Body of pancreas (tissue), 4 donors: ENCODE measurements at places on chromosomes 13 and 19. TPM values are rescaled to one million over a fixed set of nuclear protein-coding genes. Genes with fewer than 3 reads are reported as not detected.
A peak's percentile ranks its signal among the peaks of the same experiment; 100 is the strongest.

CEBPA gene
- total RNA-seq: 12.5 TPM

TUBB4A gene
- total RNA-seq: 3.4 TPM

TMEM272 gene
- not detected for total RNA-seq

IFI30 gene
- 30.3 TPM for total RNA-seq

CD70 gene
- total RNA-seq: not detected

NRTN gene
- total RNA-seq: 70.9 TPM

SHANK1 gene
- 2.3 TPM for total RNA-seq

KCTD4 gene
- not detected for total RNA-seq

OR7C2 gene
- total RNA-seq: not detected

NCR1 gene
- total RNA-seq: not detected

SCEL gene
- total RNA-seq: not detected

NLRP4 gene
- total RNA-seq: not detected

DNA sequence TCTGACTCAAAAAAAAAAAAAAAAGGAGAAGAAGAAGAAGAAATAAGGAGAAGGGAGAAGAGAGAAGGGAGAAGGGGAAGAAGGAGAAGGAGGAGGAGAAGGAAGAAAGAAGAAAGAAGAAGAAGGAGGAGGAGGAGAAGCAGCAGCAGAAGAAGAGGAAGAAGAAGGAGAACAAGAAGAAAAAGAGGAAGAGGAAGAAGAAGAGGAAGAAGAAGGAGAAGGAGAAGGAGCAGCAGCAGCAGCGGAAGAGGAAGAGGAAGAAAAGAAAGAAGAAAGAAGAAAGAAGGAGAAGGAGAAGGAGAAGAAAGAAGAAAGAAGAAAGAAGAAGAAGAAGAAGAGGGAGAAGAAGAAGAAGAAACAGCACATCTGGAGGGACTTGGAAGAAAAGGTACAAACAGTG lies 4.1 kb upstream of the CNN1 start:
- no peak overlapping the region for H3K4me3 ChIP-seq
- no peak for DNase-seq
- peaks cover 4% of the 10 kb centered on the region for H3K27me3 ChIP-seq
- peaks cover 13% of the 10 kb centered on the region for H3K4me1 ChIP-seq

GRCh38 chr13:112983428-112984196 lies 14.6 kb downstream of the MCF2L start:
- no peak for DNase-seq
- H3K4me1 ChIP-seq: peaks cover 10% of the 10 kb centered on the region
- H3K4me3 ChIP-seq: no peak overlapping the region
- H3K27me3 ChIP-seq: no peaks in the 10 kb centered on the region

GRCh38 chr13:64506246-64506645 lies 2723.9 kb downstream of the PCDH9 start:
- DNase-seq: no peak
- H3K4me3 ChIP-seq: no peak overlapping the region
- no peaks in the 10 kb centered on the region for H3K36me3 ChIP-seq
- H3K27me3 ChIP-seq: no peaks in the 10 kb centered on the region
- H3K27ac ChIP-seq: no peak overlapping the region

DNA sequence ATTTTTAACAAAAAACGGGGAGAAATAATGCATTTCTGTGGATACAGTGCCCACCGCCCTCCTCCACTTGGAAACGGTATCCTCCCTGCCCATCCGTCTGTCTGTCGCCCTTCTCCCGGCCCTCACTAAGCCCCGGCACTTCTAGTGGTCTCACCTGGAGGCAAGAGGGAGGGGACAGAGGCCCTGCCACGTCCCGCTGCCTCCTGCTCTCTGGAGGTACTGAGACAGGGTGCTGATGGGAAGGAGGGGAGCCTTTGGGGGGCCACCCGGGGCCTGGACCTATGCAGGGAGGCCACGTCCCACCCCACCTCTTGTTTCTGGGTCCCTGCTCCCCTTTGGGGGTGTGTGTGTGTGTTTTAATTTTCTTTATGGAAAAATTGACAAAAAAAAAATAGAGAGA lies 3.0 kb upstream of the HAMP start:
- DNase-seq: no peak
- H3K27ac ChIP-seq: no peak overlapping the region
- no peak overlapping the region for H3K4me3 ChIP-seq
- H3K27me3 ChIP-seq: no peaks in the 10 kb centered on the region
- peaks cover 44% of the 10 kb centered on the region for H3K4me1 ChIP-seq

DNA sequence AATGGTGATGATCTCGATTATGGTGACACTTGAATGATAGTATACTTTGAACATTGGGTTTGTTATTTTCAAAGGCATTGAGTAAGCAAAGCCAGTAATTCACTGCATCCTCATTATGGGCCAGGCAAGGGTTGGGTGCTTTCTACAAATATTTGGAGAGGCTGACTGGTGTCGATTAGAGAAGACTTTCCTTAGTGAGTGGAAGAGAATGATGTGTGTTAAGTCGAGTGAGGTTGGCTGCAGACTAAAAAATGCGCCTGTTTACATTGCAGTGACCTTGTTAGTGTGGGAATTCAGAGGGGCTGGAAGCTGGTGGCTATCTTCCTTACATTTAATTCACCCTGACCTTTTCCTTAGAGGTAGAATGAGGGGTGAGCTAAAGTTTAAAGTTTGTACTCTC lies 22.4 kb upstream of the RNF113B start:
- H3K4me3 ChIP-seq: no peak overlapping the region
- H3K36me3 ChIP-seq: no peaks in the 10 kb centered on the region
- DNase-seq: no peak
- H3K4me1 ChIP-seq: peaks cover 48% of the 10 kb centered on the region

GRCh38 chr13:64993514-64994164 lies 2236.5 kb downstream of the PCDH9 start:
- H3K4me3 ChIP-seq: no peak overlapping the region
- DNase-seq: no peak

DNA sequence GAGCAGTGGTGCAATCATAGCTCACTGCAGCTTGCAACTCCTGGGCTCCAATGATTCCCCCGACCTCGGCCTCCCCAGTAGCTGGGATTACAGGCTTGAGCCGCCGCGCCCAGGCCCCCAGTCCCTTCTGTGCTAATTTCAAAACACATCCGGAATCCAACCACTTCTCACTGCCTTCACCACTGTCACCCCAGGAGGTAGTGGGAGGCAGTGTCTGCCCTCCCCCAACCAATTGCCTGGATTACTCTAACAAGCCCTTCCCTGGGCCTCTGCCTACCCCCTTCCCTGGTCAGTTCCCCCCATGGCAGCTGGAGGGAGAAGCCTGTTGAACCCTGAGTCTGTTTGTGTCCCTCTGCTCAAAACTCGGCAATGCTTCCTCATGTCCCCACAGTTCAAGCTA lies 2.3 kb downstream of the PRAM1 start:
- no peaks in the 10 kb centered on the region for H3K27me3 ChIP-seq
- H3K27ac ChIP-seq: no peak overlapping the region
- peak; percentile 44 for DNase-seq
- no peaks in the 10 kb centered on the region for H3K4me1 ChIP-seq
- no peaks in the 10 kb centered on the region for H3K36me3 ChIP-seq

- no peaks in the 10 kb centered on the region for H3K27me3 ChIP-seq
- no peaks in the 10 kb centered on the region for H3K36me3 ChIP-seq
These were observed 57.2 kb downstream of the SPATA13 start for GRCh38 chr13:24217601-24218281.

- H3K27me3 ChIP-seq: no peaks in the 10 kb centered on the region
- H3K4me3 ChIP-seq: no peak overlapping the region
- H3K27ac ChIP-seq: no peak overlapping the region
- DNase-seq: no peak
These were observed 359.9 kb downstream of the MTUS2 start for GRCh38 chr13:29180055-29180454.

DNA sequence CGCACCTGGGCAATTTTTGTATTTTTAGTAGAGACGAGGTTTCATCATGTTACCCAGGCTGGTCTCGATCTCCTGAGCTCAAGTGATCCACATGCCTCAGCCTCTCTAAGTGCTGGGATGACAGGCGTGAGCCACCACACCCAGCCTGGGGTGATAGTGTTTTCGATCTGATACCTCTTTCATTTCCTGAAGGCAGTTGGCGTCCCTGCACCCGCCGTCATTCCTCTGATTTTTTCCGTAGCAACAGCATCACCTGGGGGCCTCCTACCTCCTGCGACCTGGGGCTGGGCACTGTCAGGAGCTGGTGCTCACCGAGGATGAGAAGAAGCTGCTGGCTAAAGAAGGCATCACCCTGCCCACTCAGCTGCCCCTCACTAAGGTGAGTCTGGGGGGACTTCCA lies 10.8 kb downstream of the CREB3L3 start:
- no peaks in the 10 kb centered on the region for H3K36me3 ChIP-seq
- no peak for DNase-seq
- no peak overlapping the region for H3K4me3 ChIP-seq
- no peak overlapping the region for H3K27ac ChIP-seq
- H3K4me1 ChIP-seq: no peaks in the 10 kb centered on the region

- H3K36me3 ChIP-seq: no peaks in the 10 kb centered on the region
- no peaks in the 10 kb centered on the region for H3K4me1 ChIP-seq
- no peaks in the 10 kb centered on the region for H3K27me3 ChIP-seq
- H3K4me3 ChIP-seq: no peak overlapping the region
These were observed 542.6 kb downstream of the DCT start for GRCh38 chr13:93936901-93937300.

- H3K4me1 ChIP-seq: peaks cover 8% of the 10 kb centered on the region
- no peaks in the 10 kb centered on the region for H3K27me3 ChIP-seq
- no peak overlapping the region for H3K4me3 ChIP-seq
- H3K27ac ChIP-seq: no peak overlapping the region
- no peaks in the 10 kb centered on the region for H3K36me3 ChIP-seq
These were observed 464.4 kb downstream of the ITGBL1 start for GRCh38 chr13:101916775-101917474.

DNA sequence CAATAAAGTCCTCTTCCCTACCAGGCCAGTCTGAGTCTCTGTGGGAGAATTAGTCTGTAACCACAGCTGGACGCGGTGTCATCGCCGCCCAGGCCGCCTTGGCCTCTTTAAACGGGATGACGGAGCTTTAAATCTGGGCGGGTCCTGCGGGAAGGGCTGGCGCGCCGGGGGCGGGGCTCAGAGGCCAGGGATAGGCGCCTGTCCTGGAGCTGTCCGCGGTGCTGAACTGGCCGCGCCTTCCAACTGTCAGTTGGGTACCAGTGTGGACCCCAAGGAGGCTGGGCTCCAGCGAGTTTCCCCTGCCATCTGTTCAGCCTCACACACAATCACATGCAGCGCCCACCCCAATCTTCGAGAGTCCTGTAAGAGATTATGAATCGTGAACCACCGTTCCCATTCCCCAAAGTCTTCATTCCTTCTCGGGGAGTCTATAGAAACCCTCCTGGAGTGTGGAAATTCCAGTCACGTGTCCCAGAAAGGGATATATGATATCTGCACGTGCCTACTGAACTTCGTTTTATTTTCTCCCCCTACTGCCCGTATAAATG lies 11.5 kb downstream of the APLP1 start:
- H3K36me3 ChIP-seq: no peaks in the 10 kb centered on the region
- H3K4me3 ChIP-seq: no peak overlapping the region
- H3K27me3 ChIP-seq: no peaks in the 10 kb centered on the region
- DNase-seq: peak; percentile 97

DNA sequence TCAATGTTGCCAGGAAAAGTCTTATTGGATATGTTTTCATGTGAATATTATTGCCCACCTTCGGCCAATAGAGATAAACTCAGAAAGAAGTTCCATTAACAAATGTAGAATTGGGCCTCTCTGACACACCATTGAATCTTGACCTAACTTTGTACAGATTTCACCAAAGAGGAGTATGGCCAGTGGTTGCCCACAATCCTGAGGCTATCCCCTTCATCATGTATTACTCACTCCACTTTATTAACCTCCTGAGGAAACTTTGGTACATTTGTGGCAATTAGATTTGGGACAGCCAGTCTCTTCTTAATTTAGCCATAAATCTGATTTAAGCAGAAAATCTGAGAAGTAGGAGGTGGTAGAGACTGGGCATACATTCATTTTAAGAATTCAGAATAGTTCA lies 53.3 kb upstream of the POSTN start:
- no peaks in the 10 kb centered on the region for H3K27me3 ChIP-seq
- no peak overlapping the region for H3K27ac ChIP-seq
- H3K4me3 ChIP-seq: no peak overlapping the region
- H3K4me1 ChIP-seq: peaks cover 3% of the 10 kb centered on the region
- DNase-seq: no peak
